Hematopoietic multipotent progenitor cell treated with erythropoietin and hydrocortisone succinate and interleukin-3 and kit ligand, for 4 days (in vitro differentiated cells): ENCODE measurements at places on chromosomes 4 and X.

DNA sequence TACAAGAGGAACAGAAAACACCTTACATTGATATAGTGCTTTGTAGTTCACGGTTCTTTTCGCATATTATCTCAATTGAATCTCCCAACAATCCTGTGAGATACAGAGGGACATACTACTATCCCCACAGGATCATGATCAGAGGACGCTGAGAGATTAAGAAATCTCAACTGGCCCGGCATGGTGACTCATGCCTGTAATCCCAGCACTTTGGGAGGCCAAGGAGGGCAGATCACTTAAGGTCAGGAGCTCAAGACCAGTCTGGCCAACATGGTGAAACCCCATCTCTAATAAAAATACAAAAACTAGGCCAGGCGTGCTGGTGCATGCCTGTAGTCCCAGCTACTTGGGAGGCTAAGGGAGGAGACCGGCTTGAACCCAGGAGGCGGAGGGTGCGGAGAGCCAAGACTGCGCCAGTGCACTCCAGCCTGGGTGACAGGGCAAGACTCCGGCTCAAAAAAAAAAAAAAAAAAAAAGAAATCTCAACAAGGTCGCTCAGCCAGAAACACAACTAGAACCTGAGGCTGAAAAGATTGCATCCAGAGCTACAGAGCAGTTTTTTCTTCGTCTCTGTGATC, 7.4 kb downstream of the APOO start:
- no peak for DNase-seq

DNA sequence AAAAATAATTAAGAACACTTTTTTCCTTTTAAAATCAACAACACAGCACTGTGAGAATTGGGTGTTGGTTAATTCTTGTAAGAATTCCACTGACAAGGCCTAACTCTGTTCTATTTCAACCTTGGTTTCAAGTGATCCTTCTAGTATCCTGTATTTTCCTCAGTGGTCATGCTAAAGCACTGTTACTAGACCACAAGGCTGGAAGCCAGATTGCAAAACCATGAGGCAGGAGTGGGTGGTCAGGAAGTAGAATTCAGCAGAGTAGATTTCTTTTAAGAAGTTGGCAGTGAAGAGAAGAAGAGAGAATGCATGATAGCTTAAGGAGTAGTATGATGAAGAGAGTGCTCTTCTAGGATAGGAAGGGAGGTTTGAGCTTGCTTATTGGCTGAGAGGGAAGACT, 71.6 kb upstream of the LEF1 start:
- DNase-seq = peak; percentile 33

GRCh38 chrX:136065044-136065671, 79.9 kb downstream of the SLC9A6 start:
- no peak for DNase-seq

DNA sequence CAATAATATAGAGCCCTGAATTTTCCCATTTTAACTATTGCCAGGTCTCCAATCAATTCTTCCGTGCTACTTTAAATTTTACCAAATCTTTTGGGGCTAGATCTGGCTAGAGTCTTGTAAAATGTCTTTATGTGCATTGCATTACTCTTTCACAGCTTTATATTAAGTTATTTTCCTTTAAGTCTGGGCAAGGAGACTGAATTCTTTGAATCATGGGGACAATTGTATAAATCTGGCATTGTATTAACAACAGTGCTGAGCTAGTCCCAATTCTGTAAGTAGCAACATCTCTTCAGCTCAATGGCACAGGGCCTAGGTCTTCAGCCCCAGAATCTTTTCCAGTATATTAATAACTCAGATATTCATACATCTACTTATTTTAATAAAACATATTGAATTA, 1080.4 kb upstream of the INTU start:
- no peak for DNase-seq

GRCh38 chr4:52588771-52589591, 70.1 kb downstream of the USP46 start:
- DNase-seq = peak; percentile 71

GRCh38 chr4:186627226-186627865, 72.0 kb upstream of the MTNR1A start:
- DNase-seq = peak; percentile 6

- DNase-seq = no peak
Measured at GRCh38 chr4:131093303-131093702, 1997.4 kb downstream of the C4orf33 start.

- DNase-seq = peak; percentile 36
Measured at GRCh38 chr4:80336582-80336981, 1.1 kb downstream of the CFAP299 start.

DNA sequence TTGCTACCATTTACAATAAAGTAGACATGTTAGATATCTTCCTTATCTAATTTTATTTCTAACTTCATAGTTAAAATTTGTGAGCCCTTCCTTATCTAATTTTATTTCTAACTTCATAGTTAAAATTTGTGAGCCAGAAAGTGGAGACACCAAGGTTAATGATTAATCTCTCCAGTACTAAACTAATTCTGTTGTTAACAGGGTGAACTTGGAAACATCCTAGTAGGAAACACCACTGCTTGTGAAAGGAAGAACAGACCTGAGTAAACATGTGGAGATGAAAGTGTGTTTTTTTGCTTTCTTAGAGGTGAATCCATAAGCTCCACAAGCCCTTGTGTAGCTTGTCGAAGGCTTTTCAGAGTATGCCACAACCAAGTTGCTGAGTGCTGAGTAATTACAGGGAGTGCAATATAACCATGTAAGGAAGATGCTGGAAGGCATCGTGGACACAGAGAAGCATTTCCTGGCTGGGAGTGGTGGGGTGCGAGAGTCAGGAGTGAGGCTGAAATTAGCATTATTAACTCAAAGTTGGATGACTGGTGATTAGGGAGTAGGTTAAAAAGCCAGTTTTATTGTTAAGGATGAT, 118.6 kb upstream of the NEIL3 start:
- no peak for DNase-seq

- no peak for DNase-seq
Measured at GRCh38 chr4:151670843-151671242, 90.0 kb downstream of the GATB start.

DNA sequence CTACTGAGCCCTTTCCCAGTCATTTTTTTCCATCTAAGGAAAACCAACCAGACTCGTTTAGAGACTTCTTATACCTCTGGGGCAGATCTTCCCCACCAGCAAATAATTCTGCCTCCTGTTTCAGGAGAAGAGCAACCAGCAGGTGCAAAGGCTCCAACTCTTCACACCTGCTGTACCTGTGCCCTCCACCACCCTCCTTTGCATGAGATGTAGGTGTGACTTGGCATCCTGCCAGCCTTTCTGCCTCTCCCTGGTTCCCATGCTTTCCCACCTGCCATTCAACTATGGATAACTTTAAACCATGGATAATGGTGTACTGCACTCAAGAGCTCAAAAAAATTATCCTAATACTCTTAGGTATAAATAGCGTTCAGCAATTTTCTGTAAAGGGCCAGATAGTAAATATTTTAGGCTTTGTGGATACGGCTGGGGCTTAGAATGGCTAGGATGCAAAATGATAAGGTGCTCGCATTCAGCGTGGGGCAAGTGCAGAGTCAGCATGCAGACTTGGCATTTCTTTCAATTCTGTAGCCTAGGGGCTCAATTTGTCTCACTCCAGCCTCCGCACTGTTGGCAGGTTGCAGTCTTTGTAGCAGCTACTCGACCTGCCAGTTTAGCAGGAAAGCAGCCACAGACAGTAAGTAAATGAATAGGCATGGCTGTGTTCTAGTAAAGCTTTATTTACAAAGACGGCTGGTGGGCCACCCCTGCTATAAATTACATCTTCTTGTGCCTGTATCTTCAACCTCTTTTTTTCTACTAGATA, 79.8 kb downstream of the HCCS start:
- no peak for DNase-seq

- DNase-seq = no peak
Measured at GRCh38 chrX:111265486-111265885, 4.8 kb downstream of the CAPN6 start.

- DNase-seq = peak; percentile 95
Measured at GRCh38 chr4:182925298-182925757, 8.1 kb upstream of the DCTD start.

GRCh38 chr4:88341227-88342192, 37.1 kb upstream of the HERC6 start:
- peak; percentile 21 for DNase-seq

GRCh38 chr4:33886356-33886755, 2358.0 kb downstream of the ARAP2 start:
- no peak for DNase-seq

GRCh38 chr4:48180234-48180633, 46.2 kb upstream of the TXK start:
- peak; percentile 61 for DNase-seq

GRCh38 chrX:138877746-138878145, 166.2 kb upstream of the FGF13 start:
- DNase-seq = no peak

- DNase-seq = no peak
Measured at GRCh38 chr4:15894921-15895916, 43.3 kb downstream of the FGFBP1 start.

- no peak for DNase-seq
Measured at GRCh38 chrX:9327747-9328145, 137.1 kb upstream of the TBL1X start.

GRCh38 chr4:86973668-86974067, 38.9 kb downstream of the AFF1 start:
- no peak for DNase-seq

GRCh38 chr4:26082565-26082964, 168.5 kb downstream of the SMIM20 start:
- DNase-seq = no peak

- no peak for DNase-seq
Measured at GRCh38 chrX:53286171-53286570, 4.8 kb upstream of the IQSEC2 start.

GRCh38 chr4:188299161-188299560, 159.9 kb downstream of the TRIML1 start:
- no peak for DNase-seq

DNA sequence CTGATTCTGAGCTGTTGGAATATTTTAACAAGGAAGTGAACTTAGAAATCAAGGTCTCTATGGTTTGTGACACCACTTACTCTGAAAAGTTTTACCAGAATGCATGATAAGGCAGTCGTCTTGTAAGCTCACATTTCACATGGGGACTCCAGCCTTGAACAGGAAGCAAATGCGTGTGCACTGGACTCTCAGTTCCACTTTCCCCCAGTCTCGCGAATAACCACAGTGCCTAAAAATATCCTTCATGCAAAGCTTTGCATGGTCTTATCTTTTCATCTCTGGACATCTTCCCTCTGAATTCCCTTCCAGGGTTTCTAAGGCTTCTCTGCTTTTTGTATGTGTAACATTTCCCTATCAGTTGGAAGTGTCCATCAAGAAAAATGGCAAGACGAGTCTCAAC, 581.8 kb downstream of the NLGN4X start:
- DNase-seq = no peak

DNA sequence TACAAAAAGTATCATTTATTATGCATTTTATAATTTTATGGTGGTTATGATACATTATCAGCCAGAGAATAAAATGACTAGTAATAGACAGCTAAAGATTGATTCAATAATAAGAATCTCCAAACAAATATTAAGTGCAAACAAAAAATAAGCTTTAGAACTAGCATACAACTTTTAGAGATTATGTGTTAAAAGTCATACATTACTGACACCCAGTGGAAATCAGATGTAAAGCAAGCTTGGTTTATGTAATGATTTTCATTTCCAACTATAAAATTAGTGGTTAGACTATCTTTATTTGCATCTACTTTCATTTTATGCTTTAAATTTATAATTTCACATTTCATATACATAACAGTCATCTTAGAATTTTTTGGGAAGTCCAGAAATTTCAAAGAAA, 57.7 kb downstream of the IL13RA2 start:
- DNase-seq = peak; percentile 30

DNA sequence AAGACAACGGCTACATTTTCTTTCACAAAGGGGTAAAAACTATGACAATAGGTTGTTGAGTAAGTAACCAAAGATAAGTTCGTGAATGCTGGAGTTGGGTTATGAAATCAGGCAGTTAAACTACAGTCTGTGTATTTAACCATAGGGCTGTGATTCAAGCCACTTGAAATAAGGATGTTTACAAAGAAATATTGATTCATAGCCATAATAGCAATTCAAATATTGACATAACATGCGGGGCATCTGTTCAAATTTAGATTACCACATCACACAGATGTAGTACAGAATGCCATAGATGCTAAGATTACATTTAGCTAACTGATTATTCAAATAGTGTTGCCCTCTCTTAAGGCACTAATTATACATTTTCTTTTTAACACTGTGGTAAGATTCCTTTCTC, 364.1 kb downstream of the FSTL5 start:
- no peak for DNase-seq

GRCh38 chrX:54357414-54358377, at the start of gene WNK3:
WNK3 (minus strand) TSS chrX:54358046.
- peak; percentile 32 for DNase-seq

- DNase-seq = no peak
Measured at GRCh38 chr4:20403846-20404245, 152.1 kb downstream of the SLIT2 start.

DNA sequence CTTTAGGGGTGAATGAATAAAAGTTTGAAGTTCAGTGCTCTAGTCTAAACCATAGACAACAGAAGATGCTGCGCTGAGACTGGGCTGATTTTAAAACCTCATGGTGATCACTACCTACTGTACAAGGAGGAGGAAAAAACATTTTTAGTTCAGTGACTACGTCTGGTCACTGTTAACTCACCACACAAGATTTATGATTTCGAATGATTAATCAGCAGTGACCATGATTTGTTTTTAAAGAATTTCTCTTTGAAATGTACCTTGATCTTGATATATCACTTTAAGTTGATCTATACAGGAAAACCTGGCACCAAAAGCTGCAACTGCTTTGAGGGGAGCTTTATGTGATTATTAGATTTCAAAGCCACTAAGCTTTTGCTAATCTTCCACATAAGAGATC, 286.3 kb downstream of the PDGFC start:
- DNase-seq = no peak

- DNase-seq = no peak
Measured at GRCh38 chr4:19636451-19636850, 615.3 kb upstream of the SLIT2 start.

GRCh38 chr4:143358923-143359643, 22.4 kb downstream of the GAB1 start:
- peak; percentile 85 for DNase-seq

DNA sequence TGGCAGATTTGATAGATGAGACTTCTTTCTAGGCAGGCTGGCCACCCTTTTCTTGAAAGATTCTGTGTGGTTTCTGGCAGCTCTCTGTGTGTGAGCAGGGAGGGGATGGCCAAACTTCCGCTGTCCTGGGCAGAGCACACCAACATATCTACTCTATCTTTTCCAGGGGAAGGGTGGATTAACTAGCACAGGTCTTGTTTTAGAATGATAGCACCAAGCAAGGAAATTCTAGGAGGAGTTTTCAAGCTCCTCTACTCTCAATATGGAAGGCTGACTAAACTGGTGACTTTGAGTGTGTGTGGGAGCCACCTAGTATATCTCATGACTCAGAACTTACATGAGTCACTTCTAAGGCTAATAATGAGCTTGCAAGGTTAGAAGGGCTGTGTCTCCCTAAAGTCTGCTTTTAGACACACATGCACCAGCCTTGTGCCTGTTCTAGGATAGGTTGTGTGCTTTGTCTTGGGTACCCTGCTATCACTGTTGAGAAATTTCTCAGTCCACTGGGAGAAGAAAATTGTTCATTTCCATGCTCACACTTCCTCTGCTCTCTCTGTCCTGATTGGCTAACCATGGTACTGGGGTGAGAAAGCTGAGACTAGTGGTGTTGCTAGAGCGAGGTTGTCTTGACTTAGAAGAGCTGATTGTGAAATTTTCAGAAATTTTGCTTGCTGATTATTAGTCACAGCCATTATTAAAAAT, 72.9 kb downstream of the YIPF6 start:
- peak; percentile 39 for DNase-seq

GRCh38 chr4:147707892-147708672, 23.8 kb upstream of the ARHGAP10 start:
- DNase-seq = peak; percentile 79
